ENCODE measurements at places on chromosomes 6 and 20.

DNA sequence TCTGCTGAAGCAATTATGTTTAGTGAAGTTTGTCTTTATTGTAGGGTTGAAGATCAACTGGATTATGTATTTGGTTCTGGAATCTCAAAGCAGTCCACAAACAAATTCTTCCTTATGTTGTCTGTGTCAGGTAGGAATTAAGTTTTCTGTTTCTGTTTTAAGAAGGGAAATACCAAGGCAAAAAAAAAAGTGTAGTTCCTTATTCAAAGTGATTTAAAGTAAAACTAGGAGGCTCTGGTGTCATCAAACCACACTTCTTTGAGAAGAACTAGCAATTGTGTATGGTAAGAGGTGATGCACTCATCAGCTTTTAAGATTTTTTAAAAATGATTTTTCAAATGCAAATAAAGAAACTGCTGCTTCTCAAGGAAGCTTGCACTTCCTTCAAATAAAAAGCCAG is 1.9 kb downstream of the FAM135A start:
- DNase-seq: no peak

GRCh38 chr20:32477594-32478512 is 107.3 kb downstream of the NOL4L start:
- DNase-seq: no peak

DNA sequence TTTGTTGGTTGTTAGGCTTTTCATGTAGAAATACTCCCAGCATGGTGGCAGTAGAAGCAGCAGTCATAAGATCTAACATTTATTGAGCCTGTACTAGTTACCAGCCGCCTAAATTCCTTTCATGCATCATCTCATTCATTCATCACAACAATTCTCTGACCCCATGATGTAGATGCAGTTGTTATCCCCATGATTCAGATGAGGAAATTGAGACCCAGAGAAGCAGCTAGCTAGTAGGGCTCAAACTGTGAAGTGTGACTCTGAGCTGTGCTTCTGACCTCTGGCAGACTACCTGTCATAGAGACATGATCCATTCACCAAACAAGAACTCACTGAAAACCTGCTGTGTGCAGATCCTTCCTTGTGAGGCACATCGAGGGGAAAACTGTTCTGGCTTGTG is 16.9 kb downstream of the RREB1 start:
- no peak for DNase-seq

DNA sequence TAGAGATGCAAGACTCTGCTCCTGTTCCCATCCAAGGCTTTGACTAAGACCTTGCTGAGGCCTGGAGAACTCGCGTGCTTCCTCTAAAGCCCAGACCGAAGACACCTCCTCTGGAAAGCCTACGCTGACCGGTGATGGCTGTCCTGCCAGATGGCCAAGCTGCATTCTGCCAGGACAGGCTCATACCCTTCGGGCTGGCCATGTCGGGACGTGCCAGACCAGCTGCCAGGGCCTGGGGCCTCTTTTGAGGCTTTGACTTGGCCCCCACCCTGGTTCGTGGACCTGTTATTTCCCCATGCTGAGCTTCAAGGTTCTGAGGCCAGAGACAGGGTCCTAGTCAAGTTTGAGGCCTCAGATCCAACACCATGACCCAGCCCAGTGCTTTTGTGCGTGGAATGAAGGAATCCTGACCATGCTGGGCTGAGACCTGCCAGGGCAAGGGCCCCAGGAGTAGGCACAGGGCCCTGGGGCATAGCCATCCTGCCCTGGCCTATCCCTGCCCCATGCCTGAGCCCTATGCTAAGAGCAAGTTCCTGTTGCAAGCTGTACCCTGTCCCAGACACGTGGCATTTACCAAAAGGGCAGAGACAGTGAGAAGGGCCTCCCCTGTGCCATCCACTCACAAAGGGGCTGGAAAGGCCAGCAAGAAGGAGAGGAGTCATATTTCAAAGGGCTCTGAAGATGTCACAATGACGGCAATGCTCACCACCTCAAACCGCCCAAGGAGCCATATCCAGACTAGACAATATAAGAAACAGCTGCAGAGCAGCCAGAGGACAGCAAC is 42.8 kb downstream of the MRPL14 start:
- no peak for DNase-seq

DNA sequence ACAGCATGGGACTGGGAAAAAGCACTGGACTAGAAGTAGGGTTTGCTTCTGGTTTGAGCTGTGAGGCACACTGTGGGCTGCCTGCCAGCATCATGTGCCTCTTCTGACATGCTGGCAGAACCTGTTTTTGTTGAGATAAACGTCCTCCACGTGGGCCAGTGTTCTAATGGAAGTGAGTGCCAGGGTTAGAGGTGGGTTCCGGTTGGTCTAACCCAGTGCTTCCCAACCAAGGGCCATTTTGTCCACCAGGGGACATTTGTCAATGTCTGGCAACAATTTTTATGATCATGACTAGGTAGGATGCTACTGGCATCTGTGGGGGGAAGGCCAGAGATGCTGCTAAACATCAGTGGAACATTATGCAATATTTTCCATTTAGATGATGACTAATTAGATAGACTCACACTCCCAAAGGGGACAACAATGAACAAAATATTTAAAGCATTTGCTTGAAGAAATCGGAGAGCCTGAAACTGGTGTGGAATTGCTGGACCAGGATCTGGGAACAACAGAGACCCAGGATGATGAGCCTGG is 7.8 kb upstream of the APMAP start:
- DNase-seq: no peak

DNA sequence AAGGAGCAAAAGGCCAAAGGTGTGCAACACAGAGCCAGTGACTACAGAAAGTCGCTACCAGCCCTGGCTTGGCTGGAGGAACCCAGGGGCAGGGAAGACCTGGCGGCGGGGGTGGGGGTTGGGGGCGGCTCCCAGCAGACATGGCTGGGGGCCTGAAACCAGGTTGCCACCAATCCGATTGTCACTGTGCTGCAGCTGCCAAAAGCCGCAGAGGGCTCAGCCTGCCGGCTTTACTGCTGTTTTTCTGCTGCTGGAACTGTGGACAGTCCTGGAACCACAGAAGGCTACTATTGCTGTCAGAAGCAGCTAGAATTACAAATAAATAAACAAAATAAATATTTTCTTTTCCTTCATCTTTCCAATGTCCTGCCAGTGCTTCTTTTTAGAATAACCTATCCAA is 25.7 kb upstream of the OGFRL1 start:
- no peak for DNase-seq

GRCh38 chr20:46179862-46180261 is 61.7 kb downstream of the CD40 start:
- DNase-seq: no peak

DNA sequence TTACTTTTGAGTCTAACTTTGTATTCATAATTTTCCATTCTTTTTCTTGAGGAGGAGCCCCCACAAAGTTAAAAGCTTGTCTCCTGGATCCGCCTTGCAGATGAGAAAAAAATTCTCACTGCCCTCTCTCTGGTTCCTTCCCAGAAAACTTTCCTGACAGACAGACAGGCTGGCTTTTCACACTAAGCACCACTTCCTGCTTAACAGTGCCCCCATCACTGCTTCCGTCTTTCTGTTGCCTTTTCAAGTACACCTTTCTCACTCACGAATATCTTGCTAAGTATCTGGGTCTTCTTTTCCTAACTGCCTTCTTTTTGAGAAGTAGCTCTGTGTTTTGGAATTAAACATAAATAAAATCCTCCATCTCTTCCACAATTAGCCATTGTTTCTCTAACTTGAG is 19.8 kb upstream of the LMBRD1 start:
- DNase-seq: no peak

DNA sequence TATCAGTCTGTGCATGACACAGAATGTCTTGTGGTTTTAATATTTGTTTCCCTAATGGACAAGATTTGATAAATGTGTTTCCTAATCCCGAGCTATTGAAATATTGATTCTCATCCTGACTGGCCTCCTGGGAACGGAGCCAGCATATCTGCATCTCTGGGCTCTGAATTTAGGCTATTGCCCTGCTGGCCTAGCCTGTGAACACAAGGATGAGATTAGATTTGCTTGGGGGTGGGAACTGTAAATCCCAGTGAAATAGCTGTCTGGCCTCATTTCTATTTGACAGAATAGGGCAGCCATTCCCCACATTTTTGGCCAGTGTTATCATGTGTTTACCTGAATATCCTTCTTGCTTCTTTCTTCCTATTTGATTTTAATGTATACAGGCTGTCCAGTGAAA is 198.4 kb upstream of the SOX4 start:
- DNase-seq: no peak

DNA sequence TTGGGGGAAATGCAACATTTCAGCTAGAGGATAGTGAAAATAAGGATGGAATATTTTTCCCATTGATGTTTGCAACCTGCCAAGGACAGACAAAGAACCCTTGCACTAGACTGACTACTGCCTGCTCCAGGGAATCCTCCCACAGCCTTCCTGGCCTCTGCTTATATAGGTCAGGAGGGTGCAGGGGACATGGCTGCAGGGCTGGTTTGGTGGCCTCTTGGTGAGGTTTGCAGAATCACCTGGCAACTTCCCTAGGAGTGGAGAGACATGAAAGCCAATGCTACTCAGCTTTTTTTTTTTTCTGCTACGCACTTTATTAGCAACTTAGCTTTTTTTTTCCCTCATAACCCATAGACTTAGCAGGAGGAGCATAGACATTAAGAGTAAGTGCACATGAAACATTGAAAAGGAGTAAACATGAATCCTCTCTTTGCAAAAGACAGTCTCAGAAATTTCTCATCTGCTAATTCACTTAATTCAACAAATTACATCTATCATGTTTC is 39.8 kb upstream of the CDYL start:
- DNase-seq: no peak

- no peak for DNase-seq
Measured at GRCh38 chr20:3854462-3854871, 7.8 kb downstream of the MAVS start.

- no peak for DNase-seq
Measured at GRCh38 chr20:14859627-14860026, 522.2 kb upstream of the FLRT3 start.

Data from cerebellar nuclear complex (tissue), 1 donor.